Left cardiac atrium (tissue), 4 donors: ENCODE measurements at places on chromosomes 7 and 10. TPM values are rescaled to one million over a fixed set of nuclear protein-coding genes. Genes with fewer than 3 reads are reported as not detected.

DNA sequence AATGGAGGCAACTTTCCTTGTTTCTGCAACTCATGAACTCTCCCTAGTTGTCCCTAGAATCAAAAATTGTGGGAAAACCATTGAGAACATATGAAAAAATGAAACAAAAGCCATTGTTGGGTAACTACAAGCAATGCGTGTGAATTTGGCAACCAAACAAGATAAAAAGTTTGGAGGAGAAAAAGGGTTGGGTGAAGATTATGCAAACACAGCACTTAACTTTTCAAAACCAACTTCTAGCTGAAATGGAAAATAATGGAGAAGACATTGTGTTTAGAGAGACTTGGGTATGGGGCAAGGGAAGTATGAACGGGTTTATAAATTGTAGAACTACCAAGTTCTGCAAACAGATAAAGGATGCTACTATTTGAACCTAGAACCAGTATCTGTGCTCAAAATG lies 89.0 kb upstream of the SVIL start:
- no peak for DNase-seq

DNA sequence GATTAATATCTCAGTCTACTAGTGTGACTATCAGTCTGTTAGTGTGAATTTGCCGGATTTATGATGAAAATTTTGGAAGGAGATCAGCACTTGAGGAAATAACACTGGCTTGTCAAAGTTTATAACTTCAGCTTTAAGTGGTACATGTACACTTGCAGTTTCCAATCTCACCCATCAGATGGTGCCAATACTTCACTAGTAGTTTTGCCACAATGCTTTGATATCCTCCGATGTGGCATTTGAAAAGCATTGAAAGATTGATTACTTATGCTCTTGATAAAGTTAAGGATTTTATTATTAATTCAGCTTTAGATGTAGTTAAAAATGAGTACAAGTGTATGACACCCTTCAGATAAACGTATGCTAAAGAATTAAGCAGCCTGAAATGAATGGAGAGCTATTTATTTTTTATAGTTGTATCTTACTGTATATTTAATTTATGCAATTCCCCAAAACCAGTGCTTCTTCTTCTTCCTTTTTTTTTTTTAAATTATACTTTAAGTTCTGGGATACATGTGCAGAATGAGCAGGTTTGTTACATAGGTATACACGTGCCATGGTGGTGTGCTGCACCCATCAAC lies 98.2 kb downstream of the ANLN start:
- DNase-seq: no peak

GRCh38 chr7:66741710-66742049 lies 1.1 kb downstream of the RABGEF1 start:
- no peak for DNase-seq

The IQCE gene
- total RNA-seq: 12.0 TPM

The SFTPA2 gene
- 0.34 TPM for total RNA-seq
